ENCODE measurements at places on chromosomes 2 and 18.

DNA sequence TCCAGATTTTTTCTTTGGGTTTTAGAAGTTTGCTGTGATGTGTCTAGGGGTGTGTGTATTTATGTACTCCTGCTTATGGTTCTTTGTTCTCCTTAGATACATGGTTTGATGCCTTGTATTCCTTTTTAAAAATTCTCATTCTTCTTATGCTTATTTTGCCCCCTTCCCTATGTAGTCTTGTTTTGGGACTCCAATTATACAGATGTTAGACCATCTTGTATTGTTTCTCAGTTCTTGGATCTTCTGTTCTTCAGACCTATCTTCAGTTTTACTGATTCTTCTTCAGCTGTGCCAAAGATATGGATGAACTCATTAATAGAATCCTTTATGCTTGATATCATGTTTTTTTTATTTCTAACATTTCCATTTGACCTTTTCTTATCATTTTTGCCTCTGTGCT, 14.2 kb upstream of the MSL3B start:
- no peak for DNase-seq

DNA sequence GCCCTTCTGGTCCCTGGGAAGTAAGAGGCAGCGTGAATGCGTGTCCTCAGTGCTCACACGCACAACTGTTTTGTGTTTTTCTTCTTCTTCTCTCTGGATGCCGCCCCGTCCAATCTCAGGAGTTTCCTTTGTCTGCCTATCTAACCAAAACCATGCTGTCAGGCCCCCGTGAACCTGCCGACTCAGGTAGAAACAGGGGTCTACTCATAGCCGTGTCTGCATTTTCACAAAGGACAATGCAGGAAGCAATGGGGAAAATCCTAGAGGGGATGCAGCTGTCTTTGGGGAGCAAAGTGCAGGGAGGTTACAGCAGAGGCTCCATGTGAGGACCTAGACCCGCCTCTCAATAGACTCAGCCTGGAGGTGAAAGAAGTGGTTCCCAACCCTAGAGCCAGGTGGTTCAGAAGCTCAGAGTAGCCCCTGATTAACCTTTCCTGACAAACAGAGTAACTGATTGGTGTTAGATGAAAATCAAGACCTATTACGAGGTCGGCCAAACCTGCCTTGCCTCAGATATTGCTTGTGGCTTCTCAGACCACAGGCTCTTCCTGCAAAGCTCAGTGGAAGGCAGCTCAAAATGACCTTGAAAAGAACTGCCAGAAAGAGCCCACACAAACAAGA, 49.3 kb downstream of the CD226 start:
- DNase-seq, result no peak

GRCh38 chr2:145811276-145812164, 1291.6 kb upstream of the ZEB2 start:
- no peak for DNase-seq

DNA sequence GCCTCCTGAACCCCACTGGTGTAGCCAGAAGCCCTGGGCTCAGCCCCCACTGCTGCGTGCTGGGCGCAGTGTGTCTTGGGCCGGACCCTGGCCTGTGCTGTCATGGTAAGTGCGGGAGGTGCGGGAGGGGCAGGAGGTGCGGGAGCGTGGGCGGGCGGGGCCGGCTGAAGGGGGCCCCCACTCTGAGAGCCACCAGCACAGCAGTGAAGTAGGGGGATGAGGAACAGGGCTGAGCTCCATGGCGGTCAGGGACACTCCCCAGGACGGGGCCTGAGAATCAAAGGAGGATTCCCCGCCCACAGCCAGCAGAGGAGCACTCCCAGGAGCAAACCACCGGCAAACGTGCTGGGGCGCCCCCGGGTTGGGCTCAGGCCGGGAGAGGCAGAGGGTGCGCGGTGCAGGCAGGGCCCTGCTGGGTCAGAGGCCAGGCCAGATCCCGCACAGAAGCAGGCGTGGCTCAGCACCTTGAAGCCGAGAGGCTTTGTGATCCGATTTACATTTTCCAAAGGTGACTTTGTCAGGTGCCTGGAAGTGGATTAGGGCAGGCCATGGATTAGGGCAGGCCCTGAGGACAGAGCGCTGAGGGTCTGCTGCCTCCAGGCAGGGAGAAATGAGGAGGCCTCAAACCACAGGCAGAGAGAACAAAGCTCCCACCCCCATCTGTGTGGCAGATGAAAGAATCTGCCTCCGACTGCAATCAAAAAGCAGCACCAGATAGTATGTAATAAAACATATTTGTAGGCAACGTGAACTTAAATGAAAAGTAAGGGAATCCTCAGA, 152.0 kb upstream of the RAB6C start:
- no peak for DNase-seq

DNA sequence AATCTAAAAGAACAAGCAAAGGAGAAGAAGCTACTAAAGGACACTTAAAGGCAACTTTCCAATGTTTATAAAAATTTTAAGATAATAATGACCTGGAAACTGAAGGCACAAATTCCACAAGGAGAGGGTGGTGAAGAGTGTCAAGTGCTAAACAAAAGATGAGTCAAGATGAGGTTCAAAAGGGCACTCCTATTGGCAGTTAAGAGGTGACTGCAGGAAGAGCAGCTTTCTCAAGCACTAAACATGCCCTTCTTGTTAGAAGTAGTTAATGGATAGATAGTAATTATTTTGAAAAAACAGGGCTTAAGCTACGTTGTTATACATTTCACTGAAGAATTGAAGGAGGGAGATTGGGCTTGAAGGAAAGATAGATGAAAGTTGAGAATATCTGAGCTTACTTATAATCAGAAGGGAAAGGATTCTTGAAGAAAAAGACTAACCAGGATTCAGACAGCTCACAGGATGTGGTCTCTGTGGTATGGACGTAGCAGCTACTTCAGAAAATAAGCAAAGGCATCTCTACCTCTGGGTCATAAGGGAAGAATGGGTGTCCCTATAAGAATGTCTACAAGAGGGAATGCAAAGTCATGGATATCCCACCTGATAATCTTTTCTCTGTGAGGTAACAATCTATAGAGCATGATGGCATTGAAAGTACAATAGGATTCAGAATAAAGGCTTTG, 454.7 kb upstream of the SLC39A10 start:
- no peak for DNase-seq

GRCh38 chr18:24414349-24415003, 12.0 kb upstream of the IMPACT start:
- no peak for DNase-seq

- DNase-seq, result no peak
Observed at GRCh38 chr2:161068670-161069069, 91.6 kb upstream of the TANK start.

DNA sequence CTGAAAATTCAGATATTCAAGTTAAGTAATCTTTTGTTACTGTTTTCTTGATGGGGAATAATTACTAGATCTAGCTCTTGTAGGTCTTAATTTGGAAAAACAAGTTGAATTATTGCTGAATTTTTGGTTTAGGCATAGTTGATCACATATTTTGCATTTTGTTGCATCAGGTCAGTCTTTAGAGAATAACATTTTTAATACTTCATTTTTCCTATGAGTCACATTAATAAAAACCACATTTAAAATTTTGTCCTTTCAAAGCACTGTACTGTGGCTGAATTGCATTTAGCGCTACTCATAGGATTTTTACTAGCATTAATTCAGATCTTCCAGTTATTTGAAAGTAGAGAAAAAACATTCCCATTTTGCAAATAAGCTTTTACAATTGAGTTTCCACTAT, 23.2 kb downstream of the MAP4K4 start:
- no peak for DNase-seq

GRCh38 chr2:207473049-207473930, 56.5 kb upstream of the CREB1 start:
- no peak for DNase-seq

GRCh38 chr2:204282525-204282924, 262.8 kb upstream of the PARD3B start:
- DNase-seq, result no peak

DNA sequence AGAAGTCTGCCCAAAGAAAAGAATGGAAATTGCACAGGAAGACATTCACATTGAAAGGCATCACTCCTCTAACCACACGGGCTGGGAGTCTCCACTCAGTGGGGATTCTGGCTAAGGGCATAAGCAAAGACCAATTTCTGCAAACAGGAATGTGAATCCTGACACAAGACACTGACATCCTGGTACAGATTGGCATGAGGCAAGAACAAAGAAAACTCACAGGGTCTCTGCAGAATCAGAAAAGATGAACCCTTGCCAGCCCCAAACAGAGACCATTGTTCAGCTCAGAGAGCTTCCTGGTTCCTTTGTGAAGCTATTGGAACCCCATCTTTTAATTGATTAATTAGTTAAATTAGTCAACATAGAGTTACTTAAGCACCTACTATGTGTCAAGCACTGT, 82.3 kb downstream of the UPP2 start:
- DNase-seq, result no peak

GRCh38 chr18:72867746-72868584, at the start of gene NETO1:
Gene NETO1, minus strand, starts transcription at chr18:72867987. Its CDS starts 696 bp downstream, at chr18:72867291.
- DNase-seq, result no peak

GRCh38 chr2:115389024-115389423, 946.6 kb downstream of the DPP10 start:
- no peak for DNase-seq

GRCh38 chr2:221002101-221002685, 569.9 kb downstream of the EPHA4 start:
- no peak for DNase-seq

DNA sequence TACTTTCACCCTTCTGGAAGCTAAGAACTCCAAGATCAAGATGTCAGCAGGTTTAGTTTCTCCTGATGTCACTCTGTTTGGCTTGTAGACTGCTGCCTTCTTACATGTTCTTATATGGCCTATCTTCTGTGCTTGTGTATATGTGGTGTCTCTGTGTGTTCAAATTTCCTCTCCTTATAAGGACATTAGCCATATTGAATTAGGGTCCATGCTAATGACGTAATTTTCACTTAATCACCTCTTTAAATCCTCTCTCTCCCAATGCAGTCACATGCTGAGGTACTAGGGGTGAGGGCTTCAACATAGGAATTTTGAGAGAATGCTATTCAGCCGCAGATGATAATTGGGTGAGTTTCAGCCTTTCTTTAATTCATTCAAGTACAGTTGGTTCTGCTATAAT, 458.3 kb upstream of the SYT4 start:
- no peak for DNase-seq

DNA sequence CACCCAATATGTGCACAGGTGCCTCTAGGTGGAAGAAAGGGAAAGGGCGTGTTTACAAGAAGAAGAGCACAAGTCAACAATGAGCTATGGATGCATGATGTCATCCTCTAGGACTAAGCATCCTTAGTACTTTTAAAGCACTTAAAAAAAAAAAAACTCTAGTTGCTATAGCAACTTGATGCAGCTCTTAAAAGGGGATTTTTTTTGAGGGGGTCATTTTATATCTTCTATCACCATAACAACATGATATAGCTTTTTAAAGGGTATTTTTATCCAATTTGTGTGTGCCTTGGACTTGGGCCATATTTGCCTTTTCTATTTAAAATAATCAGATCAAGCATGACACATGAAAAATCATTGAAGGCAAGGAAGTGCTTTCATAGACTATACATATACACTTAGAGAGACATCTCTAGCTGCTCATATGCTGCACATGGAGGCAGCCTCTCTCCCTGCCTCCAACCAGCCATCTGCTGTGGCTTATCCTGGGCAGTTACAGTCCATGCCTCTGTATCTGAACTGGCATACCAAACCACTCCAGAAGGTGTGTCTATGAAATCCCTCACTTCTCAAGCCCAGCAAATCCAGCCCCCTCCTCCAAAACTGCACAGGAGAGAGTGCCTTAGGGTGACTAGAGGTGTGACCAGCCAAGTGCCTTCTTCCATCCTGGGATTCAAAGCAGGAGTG, 165.4 kb downstream of the MSH2 start:
- no peak for DNase-seq

- no peak for DNase-seq
Observed at GRCh38 chr2:113179446-113180045, 5.8 kb downstream of the PSD4 start.

GRCh38 chr2:1366546-1367134, 46.6 kb upstream of the TPO start:
- no peak for DNase-seq

GRCh38 chr2:59684116-59684770, 869.2 kb downstream of the BCL11A start:
- DNase-seq, result no peak

- no peak for DNase-seq
Observed at GRCh38 chr2:103445347-103445746, 683.5 kb downstream of the TMEM182 start.

- DNase-seq, result no peak
Observed at GRCh38 chr2:29920130-29920577, 1.2 kb downstream of the ALK start.

DNA sequence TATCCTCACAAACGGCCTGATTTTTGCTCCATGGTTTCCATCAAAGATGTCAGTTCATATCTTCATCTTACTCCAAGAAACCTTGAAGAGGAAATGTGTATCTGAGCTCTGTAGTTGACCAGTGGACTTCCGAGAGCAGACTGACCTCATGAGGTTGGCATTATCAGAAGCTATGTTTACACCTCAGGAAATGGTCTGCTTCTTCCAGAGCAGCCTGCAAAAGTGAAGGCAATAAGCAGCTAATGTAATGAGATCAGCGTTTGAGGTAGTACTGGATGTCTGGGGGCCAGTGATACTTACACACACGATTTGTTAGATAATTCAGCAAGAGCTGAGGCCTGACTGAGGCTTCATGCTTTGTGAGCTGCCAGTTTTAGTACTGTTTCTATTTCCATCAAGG, 189.7 kb downstream of the LRRTM1 start:
- no peak for DNase-seq

DNA sequence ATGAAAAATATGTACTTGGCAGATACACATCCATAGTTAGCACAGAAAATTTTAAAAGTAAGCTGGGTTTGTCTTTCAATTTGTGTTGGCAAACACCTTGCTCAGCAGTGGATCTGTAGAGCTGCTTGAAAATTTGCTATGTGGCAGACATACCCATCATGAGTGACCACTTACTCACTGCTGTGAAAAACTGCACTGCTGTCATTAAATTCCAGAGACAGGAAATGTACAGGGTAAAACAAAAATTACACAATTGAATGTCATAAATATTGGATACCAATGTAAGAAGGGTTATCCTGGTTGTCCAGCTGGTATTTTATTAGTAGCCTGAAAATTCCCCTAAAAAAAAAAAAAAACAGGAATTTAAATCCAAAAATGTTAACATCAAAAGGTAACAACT, 24.5 kb downstream of the NIF3L1 start:
- DNase-seq, result no peak

DNA sequence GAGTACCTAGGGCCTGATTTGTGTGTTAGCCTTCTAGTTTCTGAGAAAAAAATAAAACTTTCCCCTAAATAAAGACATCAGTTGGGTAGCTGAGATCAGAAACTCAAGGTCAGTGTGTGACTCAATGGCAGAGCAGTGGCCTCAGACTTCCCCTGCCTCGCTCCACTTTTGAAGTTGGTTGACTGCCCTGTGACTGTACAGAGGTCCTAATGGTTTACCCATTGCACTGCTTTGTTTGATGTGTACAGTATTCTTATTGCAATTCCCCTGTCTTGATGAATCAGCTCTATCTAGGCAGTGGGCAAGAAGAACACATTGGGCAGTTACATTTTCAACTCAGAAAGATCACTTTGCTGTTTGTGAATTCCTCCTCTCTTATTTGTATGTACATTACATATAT, 315.7 kb downstream of the KCNS3 start:
- DNase-seq, result no peak
